ENCODE measurements at places on chromosomes 6 and 20.

DNA sequence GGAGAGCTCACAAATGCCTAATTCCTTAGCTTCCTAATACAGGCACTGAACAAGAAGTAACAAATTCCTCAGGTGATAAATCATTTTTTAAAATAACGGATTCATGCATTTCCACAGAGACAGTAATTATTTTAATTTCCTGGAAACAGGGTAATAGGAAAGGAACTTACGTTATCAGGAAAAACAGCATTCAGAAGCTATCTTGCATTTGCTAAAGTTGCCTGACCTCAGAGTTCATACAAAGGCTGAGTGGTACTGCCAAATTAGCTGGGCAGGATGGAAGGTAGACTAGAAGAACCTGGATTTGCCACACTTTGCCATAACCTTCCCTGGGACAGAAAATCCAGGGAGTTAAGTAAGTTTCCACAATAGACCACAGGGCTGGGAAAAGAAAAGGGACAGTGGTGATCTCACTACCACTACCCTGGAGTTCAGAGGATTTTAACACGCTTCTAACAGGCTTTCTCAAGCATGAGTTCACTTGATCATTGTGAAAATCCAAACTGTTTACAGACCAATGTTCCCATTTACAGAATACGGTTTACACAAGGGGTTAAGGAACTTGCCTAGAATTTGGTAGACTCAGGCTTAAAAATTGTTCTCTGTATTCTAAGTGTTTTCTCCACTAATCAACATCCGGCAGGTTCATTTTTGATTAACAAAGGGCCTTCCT is 57.0 kb downstream of the KIF13A start:
- DNase-seq: no peak

DNA sequence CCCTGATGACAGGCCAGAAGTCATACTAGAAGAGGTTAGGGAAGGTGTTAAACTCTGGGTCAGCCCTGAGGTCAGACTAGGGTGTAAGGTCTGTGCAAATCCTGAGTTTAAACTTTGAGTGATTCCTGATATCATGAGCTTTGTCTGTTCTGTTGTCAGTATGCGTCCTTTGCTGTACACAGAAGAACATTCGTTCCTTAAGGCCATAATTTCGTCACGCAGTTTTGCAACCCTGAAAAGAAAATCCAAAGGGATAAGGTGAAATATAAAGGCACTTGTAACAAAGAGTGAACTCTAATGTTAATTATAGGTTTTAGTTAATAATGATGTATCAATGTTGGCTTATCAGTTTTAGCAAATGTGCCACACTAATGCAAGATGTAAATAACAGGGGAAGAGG is 2.3 kb downstream of the DST start:
- no peak for DNase-seq

GRCh38 chr6:158939255-158940159 is 60.5 kb downstream of the RSPH3 start:
- no peak for DNase-seq

DNA sequence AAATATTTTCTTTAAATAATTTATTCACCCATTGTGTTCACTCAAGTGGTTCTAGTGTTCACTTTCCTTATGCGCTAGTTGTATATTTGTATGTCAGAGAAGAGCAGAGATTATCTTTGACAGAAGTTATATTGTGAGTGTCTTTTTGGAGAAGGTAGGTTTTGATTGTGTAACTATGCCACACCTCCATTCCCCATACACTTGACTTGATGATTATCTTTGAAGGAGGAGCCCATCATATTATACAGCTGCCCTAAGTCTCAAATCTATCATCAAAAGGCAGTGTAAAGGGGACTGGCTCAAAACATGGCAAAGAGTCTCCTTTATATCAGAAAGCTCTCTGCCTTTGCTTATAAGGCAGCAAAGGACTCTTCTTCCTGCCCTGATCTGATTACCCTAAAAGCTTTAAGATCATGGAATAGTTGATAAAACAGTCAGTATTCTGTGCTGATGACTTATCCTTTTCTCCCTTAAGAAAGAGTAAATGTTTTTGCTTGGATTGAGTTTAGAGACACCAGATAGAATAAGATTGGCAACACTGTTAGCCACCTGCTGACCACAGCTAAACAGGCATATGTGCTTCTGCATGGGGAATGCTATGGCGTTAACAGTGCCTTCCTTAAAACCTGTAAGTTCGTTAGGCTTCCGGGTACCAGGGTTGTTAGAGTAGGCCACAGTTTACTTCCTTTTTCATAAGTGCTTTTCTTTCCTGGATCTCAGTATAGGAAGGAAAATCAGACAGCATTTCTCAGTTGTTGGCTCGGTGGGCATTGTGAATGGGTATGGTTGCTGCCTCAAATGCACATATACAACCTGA is 22.6 kb downstream of the TOP1 start:
- DNase-seq: no peak

DNA sequence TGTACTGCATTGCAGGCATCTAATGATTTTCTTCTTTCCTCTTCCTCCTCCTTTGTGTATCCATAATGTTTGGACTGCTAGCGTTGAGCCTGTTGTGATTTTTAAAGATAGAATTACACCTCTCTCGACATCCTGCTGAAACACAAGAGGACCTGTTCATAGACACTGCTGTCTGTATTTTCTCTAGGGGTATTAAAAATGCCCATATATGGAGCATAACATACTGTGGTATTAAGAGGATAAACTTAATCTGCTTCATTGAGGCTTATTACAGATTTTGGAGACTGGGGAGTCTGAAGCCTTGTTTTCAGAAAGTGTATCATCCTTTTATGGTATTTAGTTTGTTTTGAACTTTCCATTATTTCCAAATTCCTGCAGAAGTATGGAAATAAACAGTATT is 414.3 kb downstream of the CDKAL1 start:
- no peak for DNase-seq

DNA sequence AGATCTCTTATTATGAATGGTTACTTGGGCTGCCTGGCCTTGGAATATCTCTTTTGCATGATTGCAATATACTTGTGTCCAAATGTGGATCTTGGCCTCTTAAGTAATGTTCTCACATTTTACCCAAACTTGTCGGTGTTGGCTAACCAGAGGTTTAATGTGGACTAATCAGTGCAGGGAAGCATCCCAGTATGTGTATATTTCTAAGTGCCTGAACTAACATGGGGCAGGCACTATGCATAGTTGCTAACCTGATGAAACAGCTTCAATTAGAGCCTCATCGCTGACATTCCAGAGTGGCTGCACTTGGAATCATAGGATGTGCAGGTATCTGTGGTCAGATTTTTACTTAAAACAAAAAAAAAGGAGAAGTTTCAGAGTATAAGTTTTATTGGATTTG is 160.0 kb downstream of the PDE7B start:
- DNase-seq: no peak

DNA sequence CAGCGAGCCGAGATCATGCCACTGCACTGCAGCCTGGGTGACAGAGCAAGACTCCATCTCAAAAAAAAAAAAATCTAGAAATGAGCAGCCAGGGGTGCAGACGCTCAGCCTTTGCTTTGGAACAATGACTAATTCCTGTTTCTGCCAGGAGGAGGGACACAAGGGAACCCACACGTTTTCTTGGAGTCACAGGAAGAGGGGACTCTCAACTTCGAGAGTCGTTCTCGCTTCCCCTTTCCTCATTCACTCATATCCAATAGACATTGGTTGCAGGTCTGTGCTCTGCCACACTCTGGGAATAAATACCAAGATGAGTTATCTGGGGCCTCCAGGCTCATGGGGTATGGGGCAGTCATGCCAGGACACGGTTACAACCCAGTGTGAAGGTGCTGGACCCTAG is 91.5 kb upstream of the RREB1 start:
- DNase-seq: no peak

- DNase-seq: no peak
Observed at GRCh38 chr6:169345146-169345545, 91.5 kb upstream of the THBS2 start.

- DNase-seq: no peak
Observed at GRCh38 chr20:32158943-32159660, 48.4 kb downstream of the PLAGL2 start.

DNA sequence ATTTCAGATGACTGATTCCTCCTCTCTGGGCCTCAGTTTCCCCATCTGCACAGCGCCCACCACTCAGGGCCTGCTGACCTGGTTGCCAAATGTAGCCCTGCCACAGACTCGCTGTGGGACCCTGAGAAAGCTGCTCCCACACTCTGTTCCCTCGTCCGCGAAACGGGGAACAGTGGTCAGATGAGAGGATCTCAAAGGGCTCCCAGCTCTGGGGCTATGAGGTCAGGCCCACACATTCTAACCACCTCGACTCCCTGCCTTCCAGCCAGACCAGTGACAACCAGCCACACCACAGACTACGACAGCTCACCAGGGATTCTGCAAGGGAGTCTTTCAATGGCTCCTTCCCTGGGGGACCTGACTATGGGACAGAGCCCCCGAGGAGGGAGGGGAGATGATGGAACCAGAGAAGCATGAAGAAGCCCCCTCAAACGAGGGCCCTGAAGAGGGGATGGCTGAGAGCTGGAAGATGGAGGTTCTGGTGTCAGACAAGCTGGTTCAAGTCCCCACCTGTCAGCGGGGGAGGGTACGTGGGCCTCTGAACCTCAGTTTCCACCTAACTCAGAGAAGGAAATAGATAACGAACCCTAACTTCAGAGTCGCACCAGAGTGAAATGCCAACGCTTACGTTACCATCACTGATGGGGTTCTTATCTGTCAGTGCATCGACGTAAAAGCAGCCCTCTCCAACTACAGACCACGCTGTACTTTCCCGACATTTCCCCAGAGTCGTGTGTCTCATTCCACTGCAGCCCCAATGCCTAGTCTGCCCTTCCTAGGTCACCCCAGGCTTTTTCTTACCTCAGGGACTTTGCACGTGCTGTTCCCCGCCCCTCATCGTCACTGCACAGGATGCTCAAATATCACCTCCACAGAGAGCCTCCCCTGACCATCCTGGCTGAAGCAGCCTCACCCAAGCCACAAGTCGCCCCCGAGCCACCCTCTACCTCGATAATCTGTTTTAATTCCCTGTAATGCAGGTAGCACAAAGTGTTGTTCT is 60.5 kb downstream of the PREX1 start:
- DNase-seq: no peak

DNA sequence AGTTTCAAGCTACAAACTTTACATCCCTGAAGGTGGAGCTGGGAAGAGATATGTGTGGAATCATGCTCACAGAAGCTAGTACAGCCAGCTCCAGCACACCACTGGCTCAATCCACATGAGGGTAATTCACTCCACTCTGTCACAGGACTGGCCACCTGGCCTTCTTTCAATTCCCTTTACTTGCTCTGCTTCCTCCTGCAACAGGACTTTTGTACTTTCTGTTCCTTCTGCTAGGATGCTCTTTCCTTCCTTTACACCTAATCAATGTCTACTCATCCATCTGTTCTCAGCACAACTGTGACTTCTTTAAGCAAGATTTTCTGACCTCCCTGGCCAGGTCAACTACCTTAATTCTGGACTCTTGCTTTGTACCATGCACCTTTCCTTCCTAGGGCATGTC is 39.4 kb upstream of the MYB start:
- no peak for DNase-seq

DNA sequence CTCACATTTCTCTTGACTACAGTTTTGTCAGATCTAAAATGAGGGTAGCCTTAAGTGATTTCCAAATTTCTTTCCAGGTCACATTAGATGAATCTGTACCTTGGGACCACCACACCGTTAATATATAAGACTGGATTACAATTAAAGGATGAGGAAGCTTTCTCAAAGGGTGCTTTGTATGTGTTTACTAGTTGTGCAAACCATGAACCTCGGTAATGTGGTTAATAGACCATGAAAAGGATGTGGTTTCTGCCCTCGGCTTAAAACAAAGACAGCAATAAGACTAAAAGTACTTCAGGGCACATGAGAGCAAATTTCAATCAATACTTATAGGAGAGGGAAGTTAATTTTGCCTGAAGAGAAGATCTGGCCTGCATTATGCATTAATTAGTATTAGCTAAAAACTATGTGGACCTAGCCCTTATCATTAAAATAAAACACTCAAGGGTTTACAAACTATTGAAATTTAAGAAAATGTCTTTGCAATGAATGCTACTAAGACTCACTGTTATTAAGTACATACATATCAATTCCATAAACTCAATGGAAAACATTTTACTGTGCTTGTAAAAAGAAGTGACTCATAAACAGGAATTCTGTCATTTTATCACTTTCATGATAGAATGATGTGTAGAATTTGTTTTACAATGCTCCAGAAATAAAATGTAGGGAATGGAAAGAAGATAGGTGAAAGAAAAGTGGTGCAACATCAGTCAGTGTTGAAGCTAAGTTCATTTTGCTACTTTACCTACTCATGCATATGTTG is 936 bp upstream of the TMX4 start:
- DNase-seq: no peak

DNA sequence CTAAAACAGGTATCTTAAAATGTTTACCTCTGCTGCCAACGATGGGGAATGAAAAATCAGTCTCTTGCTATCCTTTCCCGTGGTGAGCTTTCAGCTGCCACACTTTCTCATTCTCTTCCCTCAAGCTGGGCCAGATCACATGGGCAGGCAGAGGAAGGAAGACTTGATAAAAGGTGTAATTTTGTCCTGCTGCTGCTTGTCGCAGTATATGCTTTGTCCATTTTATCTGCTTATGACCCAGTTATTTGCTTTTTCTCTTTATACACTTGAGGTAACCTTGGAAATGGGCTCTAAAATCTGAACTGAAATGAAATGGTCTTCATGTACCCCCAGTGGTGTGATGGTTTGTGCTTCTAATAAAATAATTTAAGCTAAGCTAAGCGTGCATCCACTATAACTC is 695.9 kb upstream of the FLRT3 start:
- no peak for DNase-seq

GRCh38 chr6:15930207-15930606 is 198.7 kb upstream of the MYLIP start:
- DNase-seq: no peak

DNA sequence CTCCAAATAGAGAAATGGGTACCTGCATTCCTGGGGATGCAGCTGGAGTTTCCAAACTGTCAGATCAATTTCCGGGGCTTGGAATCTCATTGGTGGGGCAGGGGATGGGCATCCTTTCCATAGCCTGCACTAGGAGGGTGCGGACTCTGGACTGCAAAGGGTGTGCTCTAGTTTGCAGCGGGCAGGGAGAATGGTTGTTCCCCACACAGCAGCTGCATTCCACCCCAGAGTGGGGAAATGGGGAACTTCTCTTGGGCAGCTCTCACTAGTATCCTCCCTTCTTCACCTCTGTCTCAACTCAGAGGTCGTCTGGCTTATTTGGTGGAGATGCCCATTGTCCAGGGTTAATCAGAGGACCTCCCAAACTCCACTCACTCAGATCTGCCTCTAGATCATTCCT is 34.5 kb upstream of the CDKN1A start:
- DNase-seq: no peak

GRCh38 chr6:143822584-143823024 is 20.5 kb upstream of the LTV1 start:
- DNase-seq: no peak

Measured in AG04449 (cell line).